Ureter (tissue), 1 donor: ENCODE measurements at places on chromosomes 7 and 10. TPM values are rescaled to one million over a fixed set of nuclear protein-coding genes. Genes with fewer than 3 reads are reported as not detected.

Gene TBX20
- not detected for total RNA-seq

Gene DUSP5
- total RNA-seq, result 14.3 TPM

Gene SEMA3C
- 111 TPM for total RNA-seq

Gene PLOD3
- total RNA-seq, result 50.9 TPM

Gene TAF6
- 47.4 TPM for total RNA-seq

Gene CACNB2
- 14.3 TPM for total RNA-seq

Gene C10orf143
- total RNA-seq, result 11.6 TPM

Gene SLC39A12
- total RNA-seq, result 0.13 TPM
